ENCODE measurements at places on chromosomes 7 and 10.

DNA sequence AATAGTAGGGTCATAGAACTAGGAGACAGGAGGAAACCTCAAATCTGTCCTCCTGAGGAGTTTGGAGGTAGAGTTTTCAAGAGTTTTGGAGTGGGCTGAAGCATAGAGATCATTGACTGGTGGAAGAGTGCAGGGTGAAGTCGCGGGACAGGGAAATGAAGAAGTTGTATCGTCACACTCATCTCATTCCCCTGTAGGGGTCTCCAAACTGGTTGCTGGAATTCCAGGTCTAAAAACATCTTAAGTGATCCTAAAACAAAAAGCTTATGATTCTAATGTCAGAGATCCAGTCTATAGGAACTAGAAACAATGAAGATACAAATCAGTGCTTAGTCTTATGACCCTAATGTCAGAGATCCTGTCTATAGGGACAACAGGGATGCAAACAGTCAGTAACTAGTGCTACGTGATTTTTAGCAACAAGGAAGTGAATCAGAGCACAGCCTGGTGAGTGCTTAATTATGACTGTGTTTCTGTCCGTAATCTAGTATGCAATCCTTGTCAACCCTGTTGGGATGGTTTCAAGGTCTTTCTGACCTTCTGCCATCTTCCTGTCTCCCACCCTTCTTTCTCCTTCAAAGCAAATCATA lies 139.4 kb downstream of the SKIDA1 start:
- DNase-seq = no peak

GRCh38 chr7:40220421-40220911 lies 85.7 kb downstream of the SUGCT start:
- no peak for DNase-seq

- DNase-seq = no peak
Observed at GRCh38 chr10:45373576-45374349, at the start of gene ALOX5. Gene ALOX5 (plus strand): TSS chr10:45374216. CDS start chr10:45374280, 64 bp downstream.

- no peak for DNase-seq
Observed at GRCh38 chr10:110569736-110570135, 2.2 kb downstream of the SMC3 start.

DNA sequence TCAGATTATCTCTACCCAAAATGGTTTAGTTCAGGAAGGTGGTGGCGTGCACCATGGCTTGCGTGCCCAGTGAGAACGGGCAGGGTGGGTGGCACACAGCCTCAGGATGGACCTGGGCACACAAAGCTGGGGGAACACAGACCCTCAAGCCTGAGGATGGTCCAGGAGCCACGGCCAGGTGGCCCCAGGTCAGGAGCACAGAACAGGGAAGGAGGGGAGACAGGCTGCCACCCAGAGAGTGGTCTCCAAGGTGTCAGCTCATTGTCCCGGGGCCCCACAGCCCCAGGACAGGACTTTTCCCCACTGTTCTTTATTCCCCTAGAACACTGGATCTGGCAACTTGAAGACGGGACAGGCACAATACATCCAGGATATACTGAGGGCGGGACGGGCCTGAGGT lies 75.6 kb upstream of the MGMT start:
- DNase-seq = no peak

DNA sequence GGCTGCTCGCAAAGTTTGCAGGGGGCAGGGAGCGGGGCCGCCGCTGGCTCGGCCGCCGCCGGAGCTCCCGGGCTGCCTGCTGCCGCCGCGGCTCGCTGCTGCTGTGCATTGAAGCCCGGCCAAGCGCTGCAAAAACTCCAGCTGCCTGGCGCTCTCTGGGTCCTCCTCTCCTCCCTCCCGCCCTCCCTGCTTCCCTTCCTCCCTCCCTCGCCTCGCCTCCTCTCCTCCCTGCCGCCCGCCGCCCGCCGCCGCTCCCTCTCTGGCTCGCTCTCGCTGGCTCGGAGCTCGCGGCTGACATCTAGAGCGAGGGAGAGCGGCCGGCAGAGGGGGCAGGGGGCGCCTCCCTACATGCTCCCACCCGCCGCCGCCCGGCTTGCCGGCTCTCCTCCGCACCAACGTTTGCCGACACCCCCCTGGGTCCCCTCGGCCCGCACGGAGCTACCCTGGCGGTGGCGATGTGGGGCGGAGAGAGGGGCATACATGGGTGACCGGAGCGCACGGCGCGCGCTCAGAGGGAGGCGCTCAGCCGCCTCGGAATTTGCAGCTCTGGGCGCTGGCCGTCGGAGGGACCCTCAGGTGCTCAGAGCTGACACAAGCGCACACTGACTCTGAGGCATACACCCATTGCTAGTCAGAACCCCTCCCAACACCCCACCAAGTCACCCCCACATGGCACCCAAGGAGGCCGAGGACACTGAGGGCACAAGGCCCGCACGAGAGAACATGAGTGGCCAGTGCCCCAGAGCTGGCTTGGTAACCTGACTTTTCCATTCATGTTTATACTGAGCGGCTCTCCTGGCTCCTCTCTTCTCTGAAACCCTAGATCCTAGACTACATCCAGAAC lies 1.2 kb upstream of the PLXNA4 start:
- no peak for DNase-seq

GRCh38 chr10:73248259-73248724 lies 1.2 kb upstream of the DNAJC9 start:
- DNase-seq = no peak

DNA sequence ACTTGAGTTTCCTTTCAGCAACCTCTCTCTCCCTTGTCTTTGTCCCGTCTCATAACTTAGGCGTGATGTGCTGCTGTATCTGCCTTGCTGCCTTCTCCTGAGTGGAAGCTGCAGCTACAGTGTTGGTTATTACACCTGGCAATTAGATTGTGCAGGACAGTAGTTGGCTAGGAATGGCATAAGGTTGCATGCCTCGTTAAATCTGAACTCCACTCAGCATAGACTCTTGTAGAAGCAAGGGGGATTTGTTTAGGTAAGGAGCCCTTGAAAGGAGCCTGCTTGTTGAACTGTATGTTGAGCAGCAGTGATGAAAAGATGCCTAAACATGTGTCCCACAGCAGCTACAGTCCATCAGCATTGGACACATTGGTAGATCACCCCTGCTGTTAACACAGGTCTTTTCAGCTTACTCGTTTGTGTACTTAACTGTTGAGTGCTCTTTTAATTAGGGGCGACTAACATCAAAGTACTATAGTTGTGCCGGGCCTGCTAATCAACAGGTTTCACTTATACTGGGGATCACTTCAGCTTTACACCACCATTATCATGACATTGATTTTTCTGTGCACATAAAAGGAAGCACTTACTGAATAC lies 225.0 kb downstream of the AUTS2 start:
- no peak for DNase-seq

- DNase-seq = no peak
Observed at GRCh38 chr7:67392596-67393438, 396.2 kb downstream of the TYW1 start.

- peak; percentile 70 for DNase-seq
Observed at GRCh38 chr10:101050208-101051069, 11.3 kb upstream of the KAZALD1 start.

- DNase-seq = peak; percentile 73
Observed at GRCh38 chr7:140176811-140177702, at the start of gene KDM7A. Gene KDM7A (minus strand): TSS chr7:140176983. CDS start chr7:140176937, 46 bp downstream.

- no peak for DNase-seq
Observed at GRCh38 chr7:131265227-131265626, 62.4 kb upstream of the MKLN1 start.

GRCh38 chr7:112422842-112423496 lies 27.3 kb upstream of the IFRD1 start:
- no peak for DNase-seq

DNA sequence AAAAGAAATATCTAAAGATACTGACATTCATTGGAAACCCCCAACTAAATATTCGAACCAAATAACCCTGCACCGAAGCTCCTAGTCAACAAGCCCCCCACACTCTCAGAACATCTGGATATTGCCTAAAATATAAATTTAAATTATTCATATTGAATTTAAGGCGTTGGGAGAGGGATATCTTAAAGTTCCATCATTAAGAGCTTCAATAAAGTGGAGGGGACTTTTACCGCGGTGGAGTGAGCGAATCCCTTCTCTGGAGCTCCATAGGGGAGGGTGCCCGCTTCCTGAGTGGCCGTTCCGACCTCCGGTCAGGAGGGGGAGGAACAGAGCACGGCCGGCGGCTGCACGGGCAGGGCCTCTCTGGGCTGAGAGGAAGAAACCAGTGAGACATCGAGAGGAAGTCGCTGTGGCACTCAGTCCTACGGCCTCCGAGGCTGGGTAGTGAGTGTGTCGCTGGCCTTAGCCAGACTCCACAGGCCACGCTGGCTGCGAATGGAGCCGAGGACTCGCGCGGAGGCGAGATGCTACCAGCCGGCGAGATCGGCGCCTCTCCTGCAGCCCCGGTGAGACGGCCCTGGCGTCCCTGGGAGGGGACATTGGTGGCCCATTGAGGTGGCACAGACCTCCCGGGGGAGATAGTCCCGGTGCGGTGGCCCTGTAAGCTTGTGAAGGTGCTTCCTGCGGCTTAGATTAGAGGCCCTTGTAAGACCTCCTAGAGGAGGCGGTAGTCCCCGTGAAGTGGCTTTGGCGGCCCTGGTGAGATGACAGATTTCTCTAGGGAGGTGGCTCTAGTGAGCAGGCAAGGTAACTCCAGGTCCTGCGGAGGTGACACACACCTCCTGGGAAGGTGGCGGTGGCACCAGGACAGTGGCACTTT lies at the start of gene RINT1:
Gene RINT1 (plus strand): TSS at position 410 of the 880 bp plus-strand sequence. CDS start 115 bp downstream, at position 525.
- DNase-seq = peak; percentile 81

DNA sequence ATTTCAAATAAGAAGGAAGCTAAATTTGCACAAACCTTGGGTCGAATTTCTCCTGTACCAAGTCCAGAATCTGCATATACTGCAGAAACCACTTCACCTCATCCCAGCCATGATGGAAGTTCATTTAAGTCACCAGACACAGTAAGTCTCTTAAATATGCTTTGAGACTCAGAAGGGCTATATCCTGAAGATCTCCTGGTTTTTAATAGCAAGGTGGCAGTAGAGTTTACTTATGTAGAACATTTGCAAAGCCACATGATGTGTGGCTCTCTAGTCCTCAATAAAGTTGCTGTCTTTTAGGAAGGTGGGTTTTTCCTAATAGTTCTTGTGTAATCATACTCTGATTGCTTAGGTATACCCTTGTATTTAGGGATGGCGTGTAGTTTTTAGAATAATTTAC lies 8.7 kb downstream of the DBF4 start:
- DNase-seq = no peak

Measured in activated naive CD4-positive, alpha-beta T cell (primary cell).